ENCODE measurements at places on chromosomes 7 and 10.

DNA sequence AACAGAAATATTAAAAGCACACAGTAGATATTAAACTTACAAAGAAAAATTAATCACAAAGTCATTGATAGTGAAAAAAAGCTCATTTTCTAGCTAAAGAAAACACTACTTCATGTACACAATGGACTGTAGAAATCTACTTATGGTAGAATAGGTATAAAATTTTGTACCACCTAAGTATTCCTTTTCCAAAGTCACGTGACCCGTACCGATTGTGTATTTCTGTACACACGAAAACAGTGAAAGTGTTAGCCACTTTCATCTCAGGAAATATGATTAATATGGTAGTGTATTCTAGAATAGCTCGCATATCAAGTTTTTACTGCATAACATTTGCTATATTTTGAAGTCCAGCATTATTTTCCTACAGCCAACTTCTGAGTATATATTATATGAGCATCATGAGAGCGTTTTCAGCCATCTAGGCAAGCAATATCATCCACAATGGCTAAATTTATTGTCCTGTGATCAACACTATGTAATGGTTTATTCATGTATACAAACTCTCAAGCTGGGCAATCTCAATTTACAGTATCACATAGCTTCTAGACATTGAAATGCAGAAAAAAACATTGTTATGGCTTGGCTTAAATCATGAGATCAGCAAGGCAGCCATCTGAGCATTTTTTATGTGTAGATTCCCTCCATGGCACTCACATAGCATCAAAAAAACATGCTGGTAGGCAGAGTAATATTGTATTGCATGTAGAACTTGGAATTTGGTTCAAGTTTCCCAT is 114.7 kb downstream of the CD36 start:
- no peak for DNase-seq

DNA sequence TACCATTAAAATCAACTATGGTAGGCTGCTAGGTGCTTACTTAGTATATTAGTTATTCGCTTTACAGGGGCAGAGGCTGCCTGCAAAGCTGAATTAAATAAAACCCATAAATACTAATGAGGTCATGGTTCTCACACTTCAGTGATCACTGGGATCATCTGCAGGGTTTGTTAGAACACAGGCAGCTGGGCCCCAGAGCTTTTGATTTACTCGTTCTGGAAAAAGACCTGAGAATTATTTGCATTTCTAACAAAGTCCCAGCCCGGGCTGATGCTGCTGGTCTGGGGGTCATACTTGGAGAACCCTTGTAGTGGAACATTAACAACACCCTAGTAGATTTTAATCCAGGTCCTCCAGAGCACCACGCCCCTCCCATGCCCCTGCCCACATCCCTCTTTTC is 8.5 kb downstream of the UCN3 start:
- DNase-seq: no peak

DNA sequence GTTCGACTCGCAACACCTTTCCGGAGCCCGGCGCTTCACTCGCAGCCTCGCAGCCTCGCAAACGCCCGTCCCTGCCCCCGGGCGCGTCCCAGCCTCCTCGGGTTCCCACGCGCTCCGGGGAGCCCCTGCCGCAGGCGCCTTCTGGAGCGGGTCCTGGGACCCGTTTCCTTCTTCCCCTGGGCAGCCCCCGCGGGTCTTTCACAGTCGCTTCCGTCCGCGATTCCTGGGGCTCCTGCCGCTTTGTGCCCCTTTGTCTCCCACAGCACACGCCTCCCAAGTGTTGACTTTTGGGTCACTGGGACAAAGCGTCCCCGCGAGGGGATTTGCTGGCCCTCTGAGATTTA is 140.7 kb downstream of the DYNC2I1 start:
- no peak for DNase-seq

- DNase-seq: no peak
These were observed 61.5 kb downstream of the C10orf120 start for GRCh38 chr10:122638106-122638505.

DNA sequence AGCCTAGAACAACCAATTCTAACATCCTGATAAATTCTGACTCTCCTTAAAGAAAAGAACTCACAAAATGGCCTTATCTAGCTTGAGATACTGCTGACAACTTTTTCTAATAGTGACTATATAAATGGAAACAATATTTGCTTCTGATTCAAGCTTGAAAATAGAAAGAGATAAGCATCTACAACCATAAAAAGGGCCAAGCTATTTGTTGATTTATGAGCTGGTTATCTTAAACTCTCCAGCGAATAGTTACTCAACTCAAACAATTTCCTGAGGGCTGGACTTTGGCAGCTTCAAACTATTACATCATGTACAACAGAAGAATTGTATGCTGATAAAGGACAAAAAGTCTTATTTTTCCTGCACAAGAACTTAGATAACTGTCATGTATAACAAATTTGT is 4.6 kb downstream of the USP54 start:
- no peak for DNase-seq

GRCh38 chr10:69406302-69406811 is 10.4 kb downstream of the TACR2 start:
- no peak for DNase-seq

DNA sequence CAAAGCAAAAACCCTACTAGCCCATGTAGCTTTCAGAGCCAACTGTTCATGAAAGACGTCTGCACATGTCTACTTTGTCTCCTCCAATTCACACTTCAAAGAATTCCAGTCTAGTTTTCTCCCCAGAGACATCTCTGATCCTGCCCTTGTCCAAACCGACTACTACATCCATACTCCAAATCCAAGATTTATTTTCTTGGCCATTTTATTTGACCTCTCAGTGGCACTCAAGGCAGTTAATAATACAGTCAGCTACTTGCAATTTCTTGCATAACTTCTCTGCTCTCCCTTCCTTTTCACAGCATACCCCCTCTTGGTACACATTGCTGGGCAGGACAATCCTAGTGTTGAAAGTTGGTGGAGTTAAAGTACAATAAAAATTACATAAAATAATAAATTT is 170.9 kb upstream of the INHBA start:
- no peak for DNase-seq

Data from SK-N-DZ (cell line).